Foreskin keratinocyte (primary cell): ENCODE measurements at places on chromosomes 11 and 22. TPM values are rescaled to one million over a fixed set of nuclear protein-coding genes. Genes with fewer than 3 reads are reported as not detected.

Gene HPX
- 0.14 and 0.24 TPM in 2 replicates for total RNA-seq

Gene MIOX
- total RNA-seq = not detected in 2 replicates

- no peak for DNase-seq
These were observed 69.2 kb upstream of the LMO1 start for GRCh38 chr11:8332891-8333290.

DNA sequence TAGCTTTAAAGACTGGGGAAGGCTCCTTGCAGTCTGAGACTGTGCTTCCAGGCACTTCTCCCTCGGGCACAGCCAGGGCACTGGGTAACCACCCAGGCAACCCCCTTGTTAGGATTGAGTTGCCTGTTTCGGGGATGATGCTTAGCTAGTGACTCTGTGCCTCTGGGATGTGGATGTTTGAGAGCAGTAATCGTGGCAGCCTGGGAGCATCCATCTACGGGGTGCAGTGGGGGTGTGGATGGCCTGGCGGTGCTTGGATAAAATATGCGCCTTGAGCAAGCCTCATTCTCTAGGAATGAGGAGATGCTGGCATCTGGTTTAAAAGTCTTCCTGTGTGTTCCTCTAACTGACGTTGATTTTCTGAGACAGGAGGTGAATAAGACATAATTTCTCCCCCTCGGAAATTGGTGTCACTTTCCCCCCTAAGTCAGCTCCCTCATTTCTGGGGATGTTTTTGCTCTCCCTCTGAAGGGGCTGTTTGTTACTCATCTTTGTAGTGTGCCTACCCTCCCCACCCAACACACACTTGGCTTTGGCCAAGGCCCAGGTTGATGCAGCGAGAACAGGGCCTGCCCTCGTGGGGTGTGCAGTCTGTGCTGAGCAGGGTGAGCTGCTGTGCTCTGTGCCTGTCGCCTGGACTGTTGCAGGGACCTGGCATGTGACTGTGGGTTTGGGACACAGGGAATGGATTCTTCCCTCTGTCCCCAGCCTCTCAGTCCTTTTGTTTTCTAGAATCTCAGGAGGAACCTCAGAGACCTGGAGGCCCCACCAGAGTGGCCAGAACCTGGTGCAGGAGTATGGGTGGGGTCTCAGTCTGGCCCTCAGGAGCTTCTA lies 2.0 kb downstream of the GNAZ start:
- DNase-seq = no peak

GRCh38 chr22:19577422-19577966 lies 53.3 kb upstream of the CLDN5 start:
- DNase-seq = no peak

GRCh38 chr11:60951904-60952741 lies at the start of gene SLC15A3:
TSS of gene SLC15A3 (minus strand) at chr11:60952176. CDS start at chr11:60951551, 625 bp downstream.
- no peak for DNase-seq

GRCh38 chr11:96126917-96127595 lies 203.1 kb upstream of the MTMR2 start:
- no peak for DNase-seq

- no peak for DNase-seq
These were observed 19.2 kb downstream of the GLYATL1 start for GRCh38 chr11:58958500-58958899.

DNA sequence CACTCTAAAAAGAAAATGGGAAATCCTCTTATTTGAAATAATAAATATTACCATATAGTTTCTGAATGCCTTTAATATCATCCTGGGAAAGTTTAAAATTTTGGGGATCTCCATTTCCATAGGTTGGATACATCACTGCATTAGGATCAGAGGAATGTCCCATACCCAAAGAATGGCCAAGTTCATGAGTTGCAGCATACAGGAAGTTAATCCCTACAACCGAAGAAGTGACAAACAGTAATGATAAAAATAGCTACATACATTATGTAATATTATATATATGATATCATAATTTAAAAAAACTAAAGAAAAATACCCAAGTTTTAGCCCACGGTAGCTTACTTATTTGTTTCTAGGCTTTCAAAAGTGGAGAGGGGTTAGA lies 7.4 kb downstream of the MMP7 start:
- no peak for DNase-seq

Gene OR8D1
- not detected in 2 replicates for total RNA-seq

- no peak for DNase-seq
These were observed 240.5 kb upstream of the API5 start for GRCh38 chr11:43071338-43071737.

GRCh38 chr22:42800451-42801251 lies 56.4 kb downstream of the ARFGAP3 start:
- no peak for DNase-seq

- no peak for DNase-seq
These were observed 151.8 kb downstream of the NAV2 start for GRCh38 chr11:19864141-19865140.

GRCh38 chr22:22940961-22941605 lies 53.5 kb downstream of the IGLL5 start:
- no peak for DNase-seq
